ENCODE measurements at places on chromosomes 6 and 20.

- no peak for DNase-seq
Measured at GRCh38 chr6:100892693-100893092, 11.6 kb upstream of the ASCC3 start.

DNA sequence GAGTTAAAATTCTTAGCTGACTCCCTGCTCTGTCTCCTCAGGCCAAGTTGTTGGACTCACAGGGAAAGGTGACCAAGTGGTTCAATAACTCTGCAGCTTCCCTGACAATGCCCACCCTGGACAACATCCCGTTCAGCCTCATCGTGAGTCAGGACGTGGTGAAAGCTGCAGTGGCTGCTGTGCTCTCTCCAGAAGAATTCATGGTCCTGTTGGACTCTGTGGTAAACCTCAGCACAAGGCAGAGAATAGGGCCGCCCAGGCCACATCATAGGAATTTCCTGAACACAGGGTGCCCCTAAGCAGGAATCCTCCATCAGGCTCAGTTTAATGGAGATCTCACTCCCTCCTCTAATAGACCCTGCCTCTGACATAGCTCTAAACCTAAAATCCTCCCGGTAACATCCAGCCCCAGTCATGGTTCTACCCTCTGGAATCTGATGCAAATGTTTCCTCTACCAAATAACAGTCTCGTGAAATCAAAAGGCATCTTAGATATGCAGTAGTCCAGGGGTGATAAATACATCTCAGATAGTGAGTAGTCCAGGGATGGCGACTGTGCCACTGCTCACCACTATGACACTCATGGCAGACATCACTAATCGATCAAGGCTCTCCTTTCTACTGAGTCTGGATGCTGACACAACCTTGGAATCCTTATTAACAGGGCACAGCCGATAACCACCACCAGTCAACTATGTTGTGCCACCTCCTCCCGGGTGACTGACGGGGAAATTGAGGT lies 18.3 kb downstream of the BPIFB1 start:
- no peak for DNase-seq

GRCh38 chr6:161254464-161255253 lies 19.2 kb downstream of the AGPAT4 start:
- DNase-seq: no peak

DNA sequence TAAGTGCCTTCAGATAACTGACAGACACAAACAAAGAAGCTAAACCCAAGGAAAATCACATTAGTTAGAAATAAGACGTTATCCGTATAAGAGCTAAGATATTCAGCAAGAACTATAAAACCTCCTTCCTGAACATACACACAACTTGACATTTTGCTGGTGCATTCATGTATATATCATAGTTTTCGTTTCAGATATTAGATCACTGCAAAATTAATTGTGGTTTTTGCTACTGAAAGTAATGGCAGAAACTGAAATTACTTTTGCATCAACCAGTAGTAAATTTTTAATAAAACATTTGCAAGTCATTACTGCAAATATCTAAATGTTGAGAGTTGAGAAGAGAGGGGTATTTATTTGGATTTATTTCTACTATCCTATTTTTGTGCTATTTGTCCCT lies 26.1 kb upstream of the KCNQ5 start:
- DNase-seq: no peak

DNA sequence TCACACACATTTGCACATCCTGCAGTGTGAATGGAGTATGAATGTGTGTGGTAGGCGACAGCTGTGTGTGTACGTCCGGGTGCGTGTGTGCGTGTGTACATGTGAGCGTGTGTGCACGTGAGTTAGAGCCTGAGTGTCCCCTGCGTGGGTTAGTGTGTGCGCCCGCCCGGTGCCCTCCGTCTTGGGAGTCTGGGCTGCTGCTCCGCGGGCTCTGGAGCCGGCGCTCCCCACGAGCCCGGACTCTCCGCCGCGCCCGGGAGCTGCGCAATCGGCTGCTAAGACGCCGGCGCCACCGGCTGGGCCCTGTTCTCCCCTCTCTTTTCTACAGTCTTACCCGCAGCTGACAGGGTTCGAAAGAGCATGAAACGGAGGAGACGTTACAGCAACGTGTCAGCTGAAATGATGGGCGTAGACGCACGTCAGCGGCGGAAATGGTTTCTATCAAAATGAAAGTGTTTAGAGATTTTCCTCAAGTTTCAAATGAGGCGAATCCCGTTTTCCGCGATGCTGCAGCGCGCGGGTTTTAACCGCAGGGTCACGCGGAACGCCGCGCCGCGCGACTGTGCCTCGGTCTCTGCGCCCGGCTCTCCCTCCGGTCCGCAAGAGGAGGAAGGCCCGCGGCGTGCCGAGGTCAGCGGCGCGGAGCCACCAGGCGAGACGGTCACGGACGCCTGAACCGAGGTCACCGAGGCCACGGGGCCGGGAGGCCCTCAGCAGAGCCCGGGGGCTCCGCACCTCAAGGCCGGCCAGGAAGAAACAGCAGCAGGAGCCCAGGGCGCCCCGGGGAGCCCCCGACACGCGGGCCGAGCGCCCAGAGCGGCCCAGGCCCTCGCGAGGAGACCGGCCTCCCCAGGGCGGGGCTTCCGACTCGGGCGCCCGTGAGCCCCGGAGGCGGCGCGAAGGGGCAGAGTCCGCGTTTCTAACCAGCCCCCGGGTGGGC lies 95.3 kb upstream of the BHLHE23 start:
- DNase-seq: no peak

GRCh38 chr6:17709476-17709875 lies 2.8 kb upstream of the NUP153 start:
- no peak for DNase-seq

DNA sequence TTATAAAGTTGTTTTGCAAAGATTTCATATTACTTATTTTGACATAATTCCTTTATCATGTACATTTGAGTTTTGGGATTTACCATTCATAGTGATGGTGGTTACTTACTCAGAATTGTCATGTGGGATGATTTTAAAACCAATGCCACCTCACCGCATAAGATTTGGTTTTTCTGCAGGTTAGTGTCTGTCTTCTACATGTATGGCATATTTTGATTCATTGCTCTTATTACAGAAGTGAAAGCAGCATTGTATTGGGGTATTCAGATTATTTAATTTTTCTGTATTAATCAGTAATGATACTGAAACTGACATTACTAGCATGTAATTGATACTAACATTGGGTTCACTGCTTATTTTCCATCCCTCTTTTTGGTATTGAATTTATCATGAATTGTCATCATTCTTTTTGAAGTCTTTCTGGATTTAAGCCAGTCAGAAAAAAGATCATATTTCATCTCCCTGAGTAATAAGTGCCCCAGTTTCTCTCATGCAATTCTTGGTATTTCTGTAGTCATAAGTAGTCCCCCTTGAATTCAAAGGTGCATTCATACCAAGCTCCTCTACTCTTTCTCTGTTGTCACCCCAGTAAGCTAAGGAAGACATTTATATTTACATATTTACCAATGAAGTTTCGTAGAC lies 176.6 kb downstream of the BCKDHB start:
- DNase-seq: no peak

GRCh38 chr6:11625302-11625701 lies 87.8 kb downstream of the TMEM170B start:
- no peak for DNase-seq

DNA sequence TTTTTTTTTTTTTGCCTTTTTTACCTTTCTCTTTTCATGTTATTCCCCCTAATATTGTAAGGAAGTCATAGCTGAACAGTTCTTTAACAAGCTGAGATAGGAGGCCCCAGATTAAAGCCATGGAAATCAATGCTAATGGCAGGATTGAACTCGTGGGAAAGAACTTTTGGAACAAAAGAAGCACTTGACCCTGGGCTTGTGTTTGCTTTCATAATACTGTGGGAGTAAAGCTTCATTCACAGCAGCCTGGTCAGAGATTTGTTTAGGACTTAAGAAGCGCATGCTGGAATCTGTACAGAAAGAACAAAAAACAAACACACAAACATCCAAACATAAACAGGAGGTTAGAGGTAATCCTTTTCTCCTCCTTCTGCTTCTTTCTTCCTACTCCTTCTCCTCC lies 5.1 kb downstream of the HEY2 start:
- DNase-seq: no peak

DNA sequence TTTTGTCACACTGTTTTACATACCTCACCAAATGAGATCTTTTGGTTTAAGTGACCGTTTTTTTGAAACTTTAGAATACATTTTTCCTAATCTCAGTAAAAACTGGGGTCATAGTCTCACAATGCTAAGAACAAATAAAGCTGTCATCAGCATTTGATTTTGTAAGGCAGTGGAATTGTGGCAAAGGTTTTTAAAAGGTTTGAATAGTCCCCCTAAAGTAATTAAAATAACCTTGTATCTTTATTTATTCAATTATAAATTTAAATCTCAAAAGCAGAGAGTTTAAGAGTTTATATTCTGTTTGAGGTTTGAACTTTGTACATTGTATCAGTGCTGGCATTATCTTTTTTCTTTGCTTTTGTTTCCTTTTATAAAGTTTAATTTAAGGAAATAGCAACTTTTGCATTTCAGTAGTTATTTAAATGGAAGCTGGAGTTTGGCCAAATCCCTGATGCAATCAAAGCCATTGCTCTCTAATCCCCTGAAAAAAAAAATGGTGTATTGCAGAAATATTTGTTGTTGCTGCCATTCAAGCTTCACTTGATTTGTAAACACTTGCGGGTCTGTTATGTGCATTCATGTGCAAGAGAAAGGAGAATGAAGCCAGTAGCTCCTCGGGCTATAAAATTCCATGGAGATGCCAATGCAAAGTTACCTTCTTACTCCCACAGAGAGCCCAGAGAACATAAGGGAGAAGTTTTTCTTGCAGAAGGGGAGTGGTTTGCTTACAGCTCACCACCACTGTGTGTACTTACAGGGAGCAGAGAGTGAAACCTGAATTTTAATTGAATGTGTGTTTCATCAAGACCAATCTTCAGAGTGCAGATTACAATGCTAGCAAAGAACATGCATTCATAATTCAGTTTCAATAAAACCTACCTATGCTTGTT lies 391.8 kb downstream of the ARHGAP18 start:
- no peak for DNase-seq

GRCh38 chr20:23655491-23656211 lies 17.9 kb upstream of the CST3 start:
- no peak for DNase-seq

DNA sequence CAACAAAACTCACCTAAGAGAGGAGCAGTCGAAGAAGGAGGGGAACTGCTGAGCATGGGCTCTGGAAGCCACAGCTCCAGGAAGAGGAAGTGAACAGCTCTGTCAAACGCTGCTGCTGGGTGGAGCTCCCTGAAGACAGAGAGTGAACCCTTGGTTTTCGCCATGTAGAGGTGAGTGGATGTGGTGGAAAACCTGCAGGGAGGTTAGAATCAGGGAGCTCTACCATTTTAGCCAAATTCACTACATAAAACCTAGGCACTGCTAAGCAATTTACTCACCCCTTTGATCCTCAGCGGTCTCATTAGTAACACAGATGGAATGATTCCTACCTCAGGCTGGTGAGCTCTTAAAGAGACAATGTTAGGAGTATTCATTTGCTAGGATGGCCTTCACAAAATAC lies 19.4 kb upstream of the TFAP2A start:
- DNase-seq: no peak

- no peak for DNase-seq
Measured at GRCh38 chr20:3541887-3542721, 71.3 kb downstream of the ATRN start.

DNA sequence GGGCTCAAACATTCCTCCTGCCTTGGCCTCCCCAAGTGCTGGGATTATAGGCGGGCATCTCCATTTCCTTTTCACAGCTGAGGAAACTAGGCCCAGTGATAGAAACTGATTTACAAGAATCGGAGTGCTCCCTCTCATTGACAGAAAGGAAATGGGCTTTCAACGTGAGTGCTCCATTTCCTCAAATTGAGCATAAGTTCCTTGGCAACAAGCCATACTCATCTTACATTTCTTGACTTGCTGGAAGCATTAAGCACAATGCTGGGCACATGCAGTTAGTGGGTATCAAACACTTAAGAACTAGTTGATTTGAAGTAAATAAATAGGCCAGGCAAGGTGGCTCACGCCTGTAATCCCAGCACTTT lies 54.7 kb downstream of the FGD2 start:
- DNase-seq: no peak

DNA sequence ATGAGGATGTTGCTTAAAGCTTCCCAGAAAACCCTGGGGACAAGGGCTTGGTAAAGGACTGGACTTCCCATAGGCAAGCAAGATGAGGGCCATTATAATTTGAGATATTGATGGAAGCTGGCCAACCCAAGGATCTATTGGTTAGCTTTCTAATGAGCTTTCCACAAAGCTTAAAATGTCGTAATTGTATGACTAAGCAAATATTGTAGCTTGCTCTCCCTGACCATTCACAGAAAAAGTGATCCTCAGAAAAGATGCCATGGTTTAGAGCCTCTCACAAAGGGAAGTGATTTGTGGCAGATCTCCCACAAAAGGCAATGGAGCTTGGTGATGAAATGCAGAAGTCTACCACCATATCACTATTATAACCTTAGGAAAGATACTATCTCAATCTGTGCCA lies 13.6 kb downstream of the IL17F start:
- no peak for DNase-seq

DNA sequence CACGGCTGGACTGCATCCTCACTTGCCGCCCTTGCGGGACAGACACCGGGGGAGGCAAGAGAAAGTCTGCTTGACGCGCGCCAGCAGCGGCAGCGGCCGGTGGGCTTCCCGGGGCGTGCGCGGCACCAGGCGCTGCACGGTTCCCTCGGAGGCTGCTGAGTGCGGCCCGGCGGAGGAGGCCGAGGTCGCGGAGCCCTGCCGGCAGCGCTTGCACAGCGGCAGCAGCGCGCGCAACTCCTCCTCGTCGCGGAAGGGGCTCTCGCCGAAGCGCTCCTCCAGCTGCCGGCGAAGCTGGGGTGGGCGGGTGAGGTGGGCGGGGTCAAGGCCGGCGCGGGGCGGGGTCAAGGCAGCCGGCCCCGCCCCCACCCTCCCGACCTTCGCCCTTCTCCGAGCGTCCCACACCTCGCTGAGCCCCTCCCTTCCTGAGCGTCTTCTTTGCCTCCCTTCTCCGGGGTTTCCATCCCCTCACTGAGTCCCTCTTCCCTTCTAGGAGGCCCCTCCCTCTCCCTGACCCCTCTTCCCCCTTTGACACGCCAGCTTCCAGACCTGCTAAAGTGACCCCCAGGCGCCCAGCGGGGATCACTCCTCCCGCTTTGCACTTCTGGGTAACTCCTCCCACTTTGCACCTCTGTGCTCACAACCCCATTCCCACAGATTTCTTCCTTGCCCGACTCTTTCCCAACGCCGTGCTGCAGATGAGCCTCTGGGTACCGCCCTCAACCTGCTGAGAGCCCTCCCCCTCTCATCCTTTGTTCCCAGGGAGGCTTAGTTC lies 8.8 kb downstream of the DUSP15 start:
- DNase-seq: peak; percentile 81

- DNase-seq: no peak
Measured at GRCh38 chr20:19254956-19255355, 42.5 kb downstream of the SLC24A3 start.

- DNase-seq: no peak
Measured at GRCh38 chr6:75579951-75580350, 21.7 kb upstream of the SENP6 start.

DNA sequence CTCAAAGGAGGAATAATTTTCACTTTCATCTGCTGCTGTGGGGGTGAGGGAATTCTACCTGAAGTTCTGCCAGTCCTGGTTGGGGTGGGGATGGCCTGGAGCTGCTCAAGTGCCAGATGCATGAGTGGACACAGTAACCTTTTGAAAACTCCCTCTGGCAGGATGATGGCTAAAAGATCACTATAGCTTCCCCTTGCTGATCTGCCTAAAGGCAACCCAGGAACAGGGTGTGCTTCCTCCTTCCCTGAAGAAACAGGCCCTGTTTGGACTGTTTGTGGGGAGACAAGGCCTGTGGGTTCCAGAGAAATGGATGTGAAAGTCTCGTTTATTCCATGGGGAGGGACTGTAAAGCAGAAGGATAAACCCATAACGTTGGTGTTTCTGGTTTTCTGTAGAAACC lies 176.9 kb downstream of the DTNBP1 start:
- no peak for DNase-seq

All from endothelial cell (in vitro differentiated cells).